ENCODE measurements at places on chromosomes 7 and 10. TPM values are rescaled to one million over a fixed set of nuclear protein-coding genes. Genes with fewer than 3 reads are reported as not detected.

PNLIP gene
- total RNA-seq: not detected

IQUB gene
- 8.2 TPM for total RNA-seq

RPEL1 gene
- not detected for total RNA-seq

GHRHR gene
- 4.3 TPM for total RNA-seq

CCDC146 gene
- 15.8 TPM for total RNA-seq

CRHR2 gene
- 0.27 TPM for total RNA-seq

RABGEF1 gene
- 30.3 TPM for total RNA-seq
